ENCODE measurements at places on chromosomes 4 and X. TPM values are rescaled to one million over a fixed set of nuclear protein-coding genes. Genes with fewer than 3 reads are reported as not detected.

DNA sequence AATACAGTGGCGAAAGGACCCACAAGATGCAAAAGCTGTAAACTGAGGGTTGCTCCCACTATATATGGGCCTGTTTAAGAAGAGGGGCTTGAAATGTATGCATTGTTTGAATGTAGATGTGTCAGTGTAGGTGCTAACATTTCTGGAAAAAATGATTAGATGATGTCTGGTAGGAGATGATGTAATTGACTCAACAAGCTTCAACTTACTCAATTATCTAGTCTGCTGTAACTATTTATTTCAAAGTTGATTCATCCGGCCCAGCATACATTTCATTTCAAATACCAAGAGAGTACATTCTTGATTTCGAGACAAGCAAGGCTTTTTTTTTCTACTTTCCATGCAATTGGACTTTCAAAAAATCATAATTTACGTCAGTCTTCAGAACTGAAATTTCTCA lies 9.3 kb upstream of the ENAM start:
- DNase-seq: no peak

DNA sequence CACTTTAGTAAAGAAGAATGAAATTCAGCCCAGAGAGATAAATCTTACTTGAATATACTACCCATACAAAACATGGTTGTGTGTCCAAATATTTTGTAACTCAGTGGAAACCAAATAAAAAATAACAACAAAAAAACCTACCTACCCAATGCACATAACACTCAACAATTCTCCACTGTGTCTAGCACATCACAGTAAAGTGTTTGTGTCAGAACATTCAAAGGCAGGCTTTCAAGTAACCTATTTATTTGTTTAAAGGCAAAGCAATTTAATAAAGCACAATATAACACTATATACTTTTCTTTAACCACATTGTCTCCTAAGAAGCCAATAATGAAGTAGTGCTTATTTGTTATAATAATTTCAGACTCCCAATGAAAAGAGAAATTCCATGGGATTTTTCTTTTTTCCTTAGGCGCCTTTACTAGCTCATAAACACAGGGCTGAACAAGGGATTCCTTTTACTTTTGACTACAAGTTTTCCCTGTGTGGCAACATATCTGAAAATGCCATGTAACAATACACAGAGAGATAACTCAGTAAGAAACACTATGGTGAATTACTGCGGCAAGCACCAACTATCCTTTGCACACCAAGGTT lies 13.7 kb downstream of the RASGEF1B start:
- no peak for DNase-seq

The MSANTD1 gene
- 1.1 TPM for total RNA-seq

GRCh38 chrX:55624403-55624802 lies 1.2 kb downstream of the FOXR2 start:
- no peak for DNase-seq

The TEX13D gene
- not detected for total RNA-seq

DNA sequence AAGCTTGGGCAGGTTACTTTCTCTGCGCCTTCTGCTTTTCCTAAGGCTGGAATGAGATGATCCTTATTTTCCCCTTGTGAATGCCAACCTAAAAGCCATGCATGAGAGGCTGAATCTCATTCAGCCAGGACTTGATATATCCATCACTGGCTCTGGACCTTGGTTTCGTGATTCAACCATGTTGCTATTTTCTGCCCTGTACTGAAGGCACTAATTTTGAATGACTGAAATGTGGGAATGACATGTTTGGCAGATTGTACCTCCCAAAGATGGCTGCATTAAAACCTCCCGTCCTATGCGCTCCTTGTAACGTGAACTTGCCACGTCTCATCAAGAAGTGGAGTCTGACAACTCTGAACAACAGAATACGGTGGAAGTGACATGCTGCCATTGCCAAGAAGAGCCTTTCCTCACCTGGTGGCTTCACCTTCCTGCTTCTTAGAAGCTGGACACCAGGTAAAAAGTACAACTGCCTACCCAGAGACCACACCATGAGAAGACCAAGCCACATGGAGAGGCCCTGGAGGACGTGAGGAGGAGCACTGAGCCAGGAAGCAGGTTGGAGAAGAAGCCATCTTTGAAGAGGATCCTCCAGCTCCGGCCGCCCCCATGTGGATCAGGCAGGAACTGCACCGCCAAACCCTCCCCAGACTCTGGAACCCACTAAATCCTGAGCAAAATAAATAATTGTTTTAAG lies 174.5 kb downstream of the NSUN7 start:
- DNase-seq: peak; percentile 55

Measured in tongue (tissue), 3 donors.